A549 (cell line): ENCODE measurements at places on chromosomes 16 and 17.

DNA sequence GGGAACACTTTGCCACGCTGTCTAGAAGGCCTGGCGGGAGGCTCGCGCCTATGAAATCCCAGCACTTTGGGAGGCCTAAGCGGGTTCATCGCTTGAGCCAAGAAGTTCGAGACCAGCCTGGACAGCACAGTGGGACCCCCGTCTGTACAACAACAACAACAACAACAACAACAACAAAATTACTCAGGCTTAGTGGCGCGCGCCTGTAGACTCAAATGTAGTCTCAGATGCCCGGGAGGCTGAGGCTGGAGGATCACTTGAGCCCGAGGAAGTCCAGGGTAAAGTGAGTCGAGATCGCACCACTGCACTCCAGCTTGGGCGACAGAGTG is 297 bp upstream of the SLFN13 start:
- no peak for DNase-seq

DNA sequence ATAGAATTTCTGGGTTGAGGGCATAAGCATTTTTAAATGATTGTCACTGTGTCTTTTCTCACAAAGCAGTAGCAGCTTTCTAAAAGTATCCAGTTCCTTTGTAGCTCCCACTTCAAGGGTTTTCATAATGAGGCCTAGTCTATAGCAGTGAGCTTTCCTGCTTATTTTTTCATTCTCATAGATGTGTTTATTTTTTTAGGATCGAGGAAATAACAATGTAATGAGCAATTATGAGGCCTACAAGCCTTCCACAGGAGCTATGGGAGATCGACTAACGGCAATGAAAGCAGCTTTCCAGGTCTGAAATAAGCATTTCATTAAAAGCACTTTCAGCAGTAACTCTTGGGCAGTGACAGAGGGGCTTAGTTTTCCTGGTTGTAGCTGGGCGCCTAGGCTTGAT is 10.6 kb upstream of the PSMC5 start:
- no peak for DNase-seq

GRCh38 chr17:78628547-78629435 is 51.6 kb upstream of the DNAH17 start:
- no peak for DNase-seq

- peak; percentile 72 for DNase-seq
These were observed 107.0 kb upstream of the CACNG5 start for GRCh38 chr17:66727634-66728570.

DNA sequence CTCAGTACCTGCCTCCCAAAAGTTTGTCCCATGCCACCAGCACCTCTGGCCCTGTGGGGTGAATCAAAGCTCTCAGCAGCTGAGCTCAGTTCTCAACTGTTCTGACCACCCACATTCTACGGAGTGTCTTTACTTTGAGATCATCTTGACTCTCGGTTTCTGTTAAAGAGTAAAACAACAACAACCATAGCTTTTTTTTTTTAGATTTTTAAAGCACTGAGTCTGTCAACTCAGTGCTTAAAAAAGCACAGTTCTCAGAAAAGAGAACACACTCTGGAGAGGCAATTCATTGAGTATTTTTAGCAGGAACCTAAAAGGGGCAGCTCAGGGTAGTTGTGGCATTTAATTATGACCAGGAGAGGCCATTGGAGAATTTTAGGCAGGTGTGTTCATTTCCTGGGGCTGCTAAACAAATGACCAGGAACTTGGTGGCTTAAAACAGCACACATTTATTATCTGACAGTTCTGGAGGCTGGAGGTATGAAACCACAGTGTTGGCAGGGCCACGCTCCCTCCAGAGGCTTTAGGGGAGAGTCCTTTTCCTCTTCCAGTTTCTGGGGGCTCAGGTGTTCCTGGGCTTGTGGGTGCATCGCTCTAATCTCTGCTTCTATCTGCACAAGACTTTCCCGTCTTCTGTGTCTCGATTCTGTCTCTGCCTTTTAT is 6.7 kb upstream of the WFIKKN2 start:
- DNase-seq = no peak

DNA sequence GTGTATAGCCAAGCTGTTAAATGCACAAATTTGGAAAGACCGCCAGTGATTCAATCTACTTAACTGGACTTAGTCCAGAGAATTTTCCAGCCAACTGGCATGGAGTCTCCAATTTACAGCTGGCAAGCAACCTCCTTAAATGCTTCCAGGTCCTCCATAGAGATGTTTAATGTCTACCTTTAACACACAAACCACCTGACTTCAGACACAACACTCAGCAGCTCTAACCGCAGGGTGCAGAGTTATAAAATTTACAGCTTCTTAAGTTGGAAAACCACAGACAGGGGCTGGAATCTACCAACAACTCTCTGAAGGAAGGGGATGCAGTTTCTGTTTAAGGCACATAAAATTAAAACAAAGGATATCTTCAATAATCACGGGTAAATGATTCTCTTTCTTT is 106.9 kb downstream of the SYCE1L start:
- DNase-seq = no peak

GRCh38 chr17:266701-267667 is 85.5 kb upstream of the DOC2B start:
- DNase-seq = no peak

DNA sequence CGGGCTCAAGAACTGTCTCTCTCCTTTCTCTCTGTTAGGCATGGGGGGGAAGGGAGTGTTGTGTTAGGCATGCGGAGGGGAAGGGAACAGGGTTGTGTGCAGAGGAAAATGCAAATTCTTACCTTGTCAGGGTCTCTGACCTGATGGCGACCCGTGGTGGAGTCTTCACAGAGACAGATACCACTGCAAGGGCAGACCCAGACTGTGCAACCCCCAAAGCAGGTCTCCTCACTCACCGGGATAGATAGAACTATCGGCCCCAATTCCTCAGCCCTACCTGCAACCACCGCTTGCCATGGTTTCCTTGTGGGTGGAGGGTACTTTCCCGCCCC is 9.6 kb upstream of the MPP2 start:
- no peak for DNase-seq

- peak; percentile 87 for DNase-seq
These were observed 38.9 kb downstream of the MYH3 start for GRCh38 chr17:10618202-10618635.

DNA sequence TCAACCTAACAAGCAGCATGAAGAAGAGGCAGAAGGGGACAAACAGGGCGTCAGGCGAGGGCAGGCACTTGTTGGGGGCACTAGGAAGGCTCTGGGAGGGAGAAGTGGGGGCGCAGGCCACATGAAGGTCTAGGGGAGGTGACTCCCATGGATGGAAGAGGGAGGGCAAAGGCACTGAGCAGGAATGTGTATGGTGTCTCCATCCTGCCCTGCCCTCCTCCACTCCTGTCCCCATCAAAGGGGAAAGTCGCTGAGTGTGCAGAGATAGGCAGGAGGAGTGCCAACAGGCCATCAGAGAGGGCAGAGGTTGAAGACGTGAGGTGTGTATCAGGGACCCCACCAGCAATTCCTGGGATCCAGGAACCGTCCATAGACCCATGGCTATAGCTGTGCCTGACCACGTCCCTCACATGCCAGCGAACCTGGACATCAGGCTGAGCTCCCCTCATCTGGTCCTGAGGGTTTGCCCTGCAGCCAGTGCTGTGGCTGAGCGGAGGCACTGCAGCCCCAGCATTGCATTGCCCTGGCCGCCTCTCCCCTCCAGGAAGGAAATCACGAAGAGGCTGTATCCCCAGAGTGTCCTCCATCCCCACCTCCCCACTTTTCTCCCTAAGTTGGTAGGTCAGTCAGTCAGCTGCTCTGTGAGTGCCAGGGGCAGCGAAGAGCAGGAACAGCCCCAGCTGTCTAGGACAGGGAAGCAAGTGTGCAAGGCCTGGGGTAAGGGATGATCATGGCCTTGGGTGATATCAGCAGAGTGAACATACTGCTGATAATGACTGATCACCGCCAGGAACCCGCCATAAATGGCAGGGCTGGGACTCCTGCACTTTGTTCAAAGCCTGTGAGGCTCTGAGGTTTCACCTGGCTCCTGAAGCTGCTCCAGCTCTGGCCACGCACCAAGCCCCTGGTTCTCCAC is 6.2 kb upstream of the CYB561 start:
- DNase-seq = no peak

- no peak for DNase-seq
These were observed 55.9 kb upstream of the MTSS2 start for GRCh38 chr16:70741783-70742125.

GRCh38 chr16:85652431-85653221 is 36.1 kb downstream of the GINS2 start:
- DNase-seq = peak; percentile 62

- peak; percentile 68 for DNase-seq
These were observed 51.3 kb upstream of the TAC4 start for GRCh38 chr17:49899191-49899485.

DNA sequence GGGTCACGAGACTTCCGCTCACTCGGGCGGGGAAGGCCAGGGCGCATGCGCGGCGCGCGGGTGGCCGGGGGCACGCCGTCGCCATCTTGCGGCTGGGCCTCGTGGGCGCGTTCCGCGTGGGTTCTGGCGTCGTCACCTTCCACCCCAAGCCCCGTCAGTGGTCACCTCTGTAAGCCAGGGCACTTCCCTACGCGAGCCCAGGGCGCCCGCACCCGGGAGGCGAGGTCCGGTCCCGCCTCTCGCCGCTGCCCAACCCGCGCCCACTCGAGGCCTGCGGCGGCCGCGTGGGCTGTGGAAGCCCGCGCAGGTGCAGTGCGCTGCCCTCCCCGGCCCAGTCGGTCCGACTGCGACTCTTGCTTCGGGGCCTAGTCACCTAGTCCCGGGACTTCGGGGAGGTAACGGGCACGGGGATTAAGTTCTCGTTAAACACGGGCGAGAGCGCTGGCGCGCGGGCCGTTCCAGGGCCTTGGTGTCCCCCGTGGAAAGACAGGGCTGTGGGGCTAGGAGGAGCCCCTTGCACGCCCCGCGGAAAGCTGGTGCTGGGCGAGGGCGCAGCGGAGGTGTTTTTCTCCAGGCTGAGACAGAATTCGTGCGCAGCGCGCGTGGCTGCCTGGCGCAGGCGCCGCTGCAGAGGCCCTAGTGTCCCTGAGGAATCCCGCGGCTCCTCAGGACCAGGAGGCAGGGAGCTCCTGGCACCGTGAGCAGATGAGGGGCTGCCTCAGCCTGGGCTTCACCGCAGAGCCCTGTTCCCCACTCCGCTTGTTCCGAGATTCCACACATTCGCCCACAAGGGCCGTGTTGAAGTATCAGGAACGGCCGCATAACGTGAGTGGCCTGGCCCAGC is 472 bp upstream of the ARHGDIA start:
- peak; percentile 95 for DNase-seq

DNA sequence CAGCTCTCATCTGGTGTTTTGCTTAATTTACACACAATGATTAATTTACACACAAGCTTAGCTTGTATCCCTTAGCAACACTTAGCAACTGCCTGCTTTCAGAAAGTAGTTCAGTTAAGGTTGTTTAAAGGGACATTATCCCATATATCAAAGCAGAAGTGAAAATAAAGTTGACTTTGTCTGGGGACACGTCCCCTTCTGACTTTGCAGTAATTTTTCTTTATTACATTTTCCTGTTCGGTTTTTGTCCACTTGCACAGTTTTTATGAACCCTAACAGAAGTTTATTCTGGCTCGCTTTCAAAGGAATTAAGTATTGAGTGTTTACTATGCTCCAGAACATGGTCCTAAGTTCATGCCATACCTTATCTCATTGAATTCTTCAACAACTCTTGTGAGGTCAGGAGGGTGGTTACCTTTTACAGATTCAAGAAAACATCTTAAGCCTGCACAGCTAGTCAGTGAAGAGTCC is 41.5 kb downstream of the ARHGAP44 start:
- DNase-seq = no peak

GRCh38 chr17:58870747-58871146 is 115.1 kb downstream of the PPM1E start:
- peak; percentile 13 for DNase-seq

DNA sequence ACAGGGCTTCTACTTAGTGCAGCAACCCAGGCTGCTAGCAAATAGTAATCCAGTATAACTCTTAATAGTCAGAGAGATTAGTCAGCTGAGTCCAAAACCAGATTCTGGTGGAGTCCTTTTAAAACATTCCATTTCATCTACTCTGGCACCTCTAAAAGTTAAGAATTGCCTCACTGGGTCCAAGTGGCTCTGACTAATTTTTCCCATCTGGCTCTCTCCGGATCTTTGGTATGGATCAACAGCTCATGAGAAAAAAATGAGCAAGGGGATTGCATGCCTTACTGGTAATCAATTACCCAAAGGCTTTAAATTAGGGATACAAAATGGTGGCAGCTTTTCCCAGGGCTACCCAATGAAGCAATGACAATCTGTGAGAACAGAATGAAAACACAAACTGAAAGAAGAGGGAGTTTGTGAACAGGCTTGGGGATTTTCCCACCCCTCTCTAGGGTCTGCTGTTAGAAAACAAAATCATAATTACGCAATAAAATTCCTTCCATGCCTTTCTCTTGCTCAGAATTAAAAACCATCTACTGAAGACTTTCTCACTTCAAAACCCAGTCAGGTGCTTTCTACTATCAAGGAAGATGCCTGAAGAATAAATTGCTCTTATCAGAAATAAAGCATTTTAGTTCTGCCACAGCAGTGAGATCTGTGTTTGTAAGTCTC is 84.6 kb upstream of the PMFBP1 start:
- DNase-seq = no peak

DNA sequence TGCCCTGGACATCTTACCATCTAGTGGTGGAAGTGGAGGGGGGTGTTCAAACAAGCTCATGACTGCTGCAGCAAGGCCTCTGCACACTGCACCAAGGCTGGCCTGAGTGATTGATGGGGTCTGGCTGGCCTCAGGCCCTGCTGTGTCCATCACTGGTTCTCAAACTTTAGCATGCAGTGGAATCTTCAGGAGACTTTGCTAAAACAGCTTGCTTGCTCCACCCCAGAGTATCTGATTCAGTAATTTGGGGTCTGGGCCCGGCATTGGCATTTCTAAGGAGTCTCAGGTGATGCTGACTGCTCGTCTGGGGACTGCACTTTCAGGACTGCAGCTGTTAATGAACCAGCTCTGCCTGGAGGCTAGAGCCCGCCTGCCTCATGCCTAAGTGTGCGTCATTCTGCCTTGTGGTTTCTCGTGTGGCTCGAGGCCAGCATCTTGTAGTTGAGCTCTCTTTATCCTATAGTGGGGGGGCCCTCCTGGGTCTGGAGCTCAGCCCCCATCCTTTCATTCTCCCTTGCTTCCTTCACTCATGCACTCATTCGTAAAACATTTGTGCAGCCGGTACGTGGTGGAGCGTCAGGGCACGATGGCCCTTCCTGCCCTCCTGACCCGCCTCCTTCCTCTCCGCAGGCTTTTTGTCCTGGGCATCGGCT is 4.1 kb downstream of the MGAT5B start:
- DNase-seq = peak; percentile 92

DNA sequence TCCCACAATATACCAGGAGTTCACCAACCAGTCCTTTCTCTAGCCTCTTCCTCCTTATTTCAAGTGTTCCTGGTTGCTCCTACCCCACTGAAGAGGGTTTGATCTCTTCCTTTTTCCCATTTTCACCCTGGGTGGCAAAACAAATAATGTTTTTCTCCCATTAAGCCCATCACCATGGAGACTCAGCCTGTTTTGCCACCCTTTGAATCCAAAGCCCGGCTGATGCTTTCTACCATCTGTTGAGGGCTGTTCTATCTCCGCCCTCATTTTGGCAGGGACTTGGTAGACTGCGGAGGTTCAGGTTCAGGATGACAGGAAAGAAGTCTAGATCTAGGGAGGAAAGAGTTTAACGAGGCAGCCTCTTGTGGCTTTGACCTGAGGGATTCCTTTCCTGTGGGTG is 2.6 kb downstream of the DNAH2 start:
- DNase-seq = no peak
